ENCODE measurements at places on chromosomes 7 and 10.

GRCh38 chr10:8378198-8378983 is 323.9 kb downstream of the GATA3 start:
- no peak for DNase-seq

GRCh38 chr7:34928052-34928451 is 109.2 kb downstream of the DPY19L1 start:
- DNase-seq: no peak

DNA sequence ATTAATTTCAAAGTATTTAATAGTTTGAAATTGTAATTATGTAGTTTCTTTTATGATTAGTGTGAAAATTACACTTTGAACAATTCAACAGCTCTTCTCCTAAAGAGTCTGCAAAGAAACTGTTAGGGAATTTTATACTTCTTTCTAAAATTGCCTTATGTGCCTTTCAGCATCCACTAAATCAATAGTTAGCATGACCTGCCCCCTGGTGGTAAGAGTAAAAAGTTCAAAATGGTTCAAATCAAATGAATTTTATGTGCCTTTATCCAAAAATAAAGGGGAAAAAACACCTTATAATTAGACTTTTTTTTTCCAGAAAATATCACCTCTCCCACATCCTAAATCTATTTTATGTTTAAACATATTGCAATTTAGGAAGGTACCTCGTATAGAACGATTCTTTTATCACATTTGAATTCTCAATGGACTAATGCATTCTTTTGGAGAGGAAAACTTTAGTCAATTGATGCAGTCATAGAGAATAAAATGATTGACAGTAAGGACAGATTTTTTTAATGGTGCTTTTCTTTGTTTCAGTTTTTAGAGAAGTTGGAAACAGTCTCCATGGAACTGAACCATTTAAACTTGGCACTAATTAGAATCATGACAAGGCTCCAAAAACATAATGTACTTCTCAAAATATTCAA is 163.7 kb downstream of the SEMA3D start:
- no peak for DNase-seq

GRCh38 chr10:96646751-96647166 is 59.9 kb upstream of the TM9SF3 start:
- DNase-seq: no peak

GRCh38 chr10:120999868-121000267 is 148.7 kb downstream of the WDR11 start:
- DNase-seq: no peak
